AML-193 (cell line): ENCODE measurements at places on chromosomes 5 and 9.

DNA sequence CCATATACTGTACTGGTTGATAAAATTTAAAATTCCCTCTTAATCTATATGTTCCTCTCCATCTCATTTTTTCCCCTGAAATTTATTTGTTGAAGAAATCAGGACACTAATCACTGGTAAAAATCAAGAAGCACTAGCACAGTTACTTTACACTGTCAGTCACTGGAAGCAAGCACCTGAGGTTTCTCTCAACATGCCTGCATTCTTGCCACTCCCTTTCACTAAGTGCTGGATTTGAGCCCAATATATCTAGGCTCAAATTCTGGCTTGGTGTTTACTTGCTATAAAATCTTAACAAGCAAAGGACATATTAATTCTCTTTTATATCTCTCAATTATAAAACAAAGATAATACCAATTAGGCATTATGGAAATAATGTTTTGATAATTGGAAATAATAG, 58.6 kb downstream of the DIAPH1 start:
- DNase-seq = no peak

GRCh38 chr5:55925181-55925580, 69.6 kb downstream of the IL6ST start:
- DNase-seq = no peak

DNA sequence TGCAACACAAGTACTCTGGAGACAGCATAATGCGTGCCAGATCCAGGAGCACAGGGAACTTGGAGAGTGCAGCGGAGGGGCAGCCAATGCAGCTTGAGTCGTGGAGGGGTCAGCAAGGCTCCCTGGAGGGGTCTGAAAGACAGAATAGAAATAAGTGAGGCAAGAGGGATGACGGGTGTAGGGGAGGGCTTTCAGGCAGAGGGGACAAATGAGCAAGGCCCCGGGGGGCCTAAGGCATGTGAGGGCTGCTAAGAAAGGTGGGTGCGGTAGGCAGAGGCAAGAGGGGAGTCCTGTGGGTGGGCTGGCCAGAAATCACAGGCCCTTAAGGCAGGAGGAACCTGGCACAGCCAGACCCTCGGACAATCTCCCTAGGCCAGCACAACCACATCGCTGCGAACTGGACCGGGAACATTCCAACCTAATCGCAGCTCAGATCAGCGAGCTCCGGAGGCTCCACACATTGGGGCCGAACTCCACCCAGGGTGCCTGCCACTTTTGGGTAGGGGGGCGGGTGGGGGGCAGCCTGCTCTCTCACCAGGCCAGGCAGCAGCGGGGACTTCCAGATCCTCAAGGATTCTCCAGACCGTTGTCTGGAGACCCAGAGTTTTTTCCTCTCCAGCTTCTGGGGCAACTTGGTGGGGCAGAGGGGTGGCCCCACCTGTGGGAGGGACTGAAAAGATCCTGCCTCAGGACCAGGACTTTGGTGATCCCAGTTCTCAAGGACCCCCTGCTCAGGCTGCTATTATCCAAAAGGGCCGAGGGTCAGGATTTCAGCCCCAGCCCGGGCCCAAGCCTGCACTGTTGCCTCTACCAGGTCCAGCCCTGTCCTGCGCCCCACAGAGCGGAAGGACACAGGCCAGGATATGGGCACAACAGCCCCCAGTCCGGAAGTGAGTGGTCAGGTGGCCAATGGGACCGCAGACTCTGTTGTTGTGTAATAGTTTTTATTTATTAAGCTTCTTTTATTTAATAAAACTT, 22.7 kb upstream of the CYSTM1 start:
- DNase-seq = no peak

GRCh38 chr5:127785098-127785927, 82.1 kb downstream of the CCDC192 start:
- DNase-seq = no peak

DNA sequence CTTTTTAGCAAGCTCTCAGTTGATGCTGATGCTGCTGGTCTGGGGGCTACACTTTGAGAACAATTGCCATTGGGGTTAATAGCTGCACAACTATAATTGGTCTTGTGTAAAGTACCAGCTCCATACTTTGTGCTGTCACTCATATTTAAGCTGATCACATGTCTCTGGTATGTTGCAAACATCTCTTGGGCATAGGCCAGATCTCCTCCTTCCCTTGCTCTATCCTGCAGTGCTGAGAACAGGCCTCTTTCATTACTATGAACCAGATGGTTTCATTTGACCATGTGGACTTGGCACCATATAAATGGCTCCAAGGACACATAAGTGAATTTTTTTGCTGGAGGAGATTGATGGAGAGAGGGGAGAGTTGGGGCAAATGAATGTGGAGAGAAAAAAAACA, 48.4 kb downstream of the DMRT2 start:
- DNase-seq = no peak

GRCh38 chr5:180324601-180324950, 28.6 kb downstream of the GFPT2 start:
- DNase-seq = no peak

DNA sequence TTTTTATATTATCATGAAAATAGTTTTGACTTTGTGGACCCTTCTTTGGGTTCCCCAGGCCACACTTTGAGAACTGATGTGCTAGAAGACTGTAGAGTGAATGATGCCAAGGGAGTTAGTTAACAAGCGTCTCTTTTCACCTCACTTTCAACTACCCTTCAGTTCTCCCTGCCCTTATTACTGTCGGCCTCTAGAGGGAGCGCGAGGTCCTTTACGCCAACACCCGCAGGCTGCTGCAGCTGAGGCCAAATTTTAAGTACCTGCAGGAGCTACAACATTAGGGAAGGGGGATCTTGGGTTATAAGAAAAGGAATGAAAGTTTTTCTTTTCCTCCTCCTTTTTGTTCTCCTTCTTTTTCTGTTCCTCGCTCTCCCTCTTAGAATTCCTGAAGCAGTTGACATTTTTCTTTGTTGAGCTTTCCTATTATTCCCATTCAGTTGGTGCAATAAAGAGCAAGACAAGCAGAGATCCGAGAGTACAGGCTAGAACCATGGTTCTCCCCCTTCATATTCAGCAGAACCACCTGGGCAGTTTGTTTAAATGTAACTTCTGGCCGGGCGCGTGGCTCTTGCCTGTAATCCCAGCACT, 84.0 kb downstream of the ZFAND5 start:
- DNase-seq = peak; percentile 58

DNA sequence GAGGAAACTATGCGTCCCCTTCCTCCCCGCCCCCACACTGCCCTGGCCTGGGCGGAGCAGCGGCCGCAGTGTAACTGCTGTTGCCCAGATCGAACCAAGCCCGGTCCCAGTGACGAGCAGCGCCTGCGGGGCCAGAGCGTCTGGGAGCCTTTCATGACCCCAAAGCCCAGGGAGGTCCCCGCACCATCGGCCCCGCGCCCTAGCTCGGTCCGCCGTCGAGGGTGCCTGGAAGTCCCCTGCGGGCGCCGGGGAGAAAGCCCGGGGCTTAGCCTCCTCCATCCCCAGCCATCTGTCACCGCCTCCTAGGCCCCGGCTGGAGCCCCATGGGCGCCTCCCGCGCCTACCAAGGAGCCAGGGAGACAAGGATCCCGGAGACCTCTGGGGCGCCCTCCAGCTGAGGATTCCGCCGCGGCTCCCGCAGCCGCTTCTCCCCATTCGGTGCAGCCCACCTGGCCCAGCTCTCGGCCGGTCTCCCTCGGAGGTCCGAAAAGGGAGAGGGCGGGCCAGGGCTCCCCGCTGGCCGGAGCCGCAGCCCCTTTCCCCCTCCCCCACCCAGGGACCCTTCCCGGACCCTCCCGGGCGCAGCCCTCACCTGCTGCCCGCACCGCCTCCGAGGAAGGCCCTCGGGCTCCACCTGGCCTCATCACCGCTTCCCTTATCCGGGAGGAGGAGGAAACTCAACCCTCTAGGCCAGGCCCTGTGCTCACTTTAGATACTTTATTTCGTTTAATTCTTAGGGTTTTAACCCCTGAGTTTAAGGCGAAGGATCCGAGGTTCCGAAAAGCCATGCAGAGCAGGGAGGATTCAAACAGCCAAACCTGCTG, 45.6 kb downstream of the APTX start:
- no peak for DNase-seq

- no peak for DNase-seq
Measured at GRCh38 chr5:1311439-1312055, 16.7 kb upstream of the TERT start.

GRCh38 chr9:125372441-125373226, 111.0 kb downstream of the GAPVD1 start:
- no peak for DNase-seq

- no peak for DNase-seq
Measured at GRCh38 chr5:98638701-98639100, 134.8 kb upstream of the RGMB start.

- DNase-seq = no peak
Measured at GRCh38 chr9:99025616-99026270, 79.2 kb upstream of the TGFBR1 start.

DNA sequence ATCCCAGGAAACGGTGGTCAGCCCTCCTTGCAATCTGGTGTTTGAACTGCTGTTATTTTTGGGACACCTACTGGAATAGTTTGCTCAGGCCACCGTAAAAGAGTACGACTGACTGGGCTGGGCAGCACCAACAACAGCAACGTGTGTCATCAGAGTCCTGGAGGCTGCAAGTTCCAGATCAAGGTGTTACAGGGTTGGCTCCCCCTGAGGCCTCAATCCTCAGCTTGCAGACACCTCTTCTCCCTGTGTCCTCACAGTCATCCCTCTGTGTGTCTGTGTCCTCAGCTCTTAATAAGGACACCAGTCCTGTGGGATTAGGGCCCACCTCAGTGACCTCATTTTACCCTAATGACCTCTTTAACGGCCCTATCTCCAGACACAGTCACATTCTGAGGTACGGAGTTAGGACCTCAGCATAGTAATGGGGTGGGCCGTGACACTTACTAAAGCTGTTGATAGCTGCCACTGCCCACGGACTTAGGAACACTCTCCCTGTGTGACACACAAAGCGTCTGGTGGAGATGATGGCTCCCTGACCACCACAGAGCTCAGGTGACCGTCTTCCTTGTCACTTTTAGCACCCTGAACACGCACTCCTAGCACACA, 16.8 kb downstream of the GLT6D1 start:
- no peak for DNase-seq

DNA sequence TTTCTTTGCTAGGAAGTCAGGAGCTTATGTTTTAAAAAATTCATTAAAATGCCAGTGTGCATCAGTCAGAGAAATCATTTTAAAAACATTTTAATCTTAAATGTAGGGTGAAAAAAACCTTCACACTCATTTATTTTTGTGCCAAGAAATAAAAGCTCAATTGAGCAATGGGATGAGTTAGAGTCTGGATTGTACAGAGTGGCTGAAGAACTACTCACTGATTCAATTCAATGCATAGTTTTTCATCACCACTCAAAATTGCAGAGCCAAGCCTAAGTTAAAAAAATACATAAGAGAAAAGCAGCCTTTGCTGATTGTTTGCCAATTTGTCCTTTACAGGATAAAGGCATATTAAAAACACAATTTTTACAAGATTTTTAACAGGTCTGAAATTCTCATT, 168.2 kb upstream of the DMRTA1 start:
- DNase-seq = no peak

DNA sequence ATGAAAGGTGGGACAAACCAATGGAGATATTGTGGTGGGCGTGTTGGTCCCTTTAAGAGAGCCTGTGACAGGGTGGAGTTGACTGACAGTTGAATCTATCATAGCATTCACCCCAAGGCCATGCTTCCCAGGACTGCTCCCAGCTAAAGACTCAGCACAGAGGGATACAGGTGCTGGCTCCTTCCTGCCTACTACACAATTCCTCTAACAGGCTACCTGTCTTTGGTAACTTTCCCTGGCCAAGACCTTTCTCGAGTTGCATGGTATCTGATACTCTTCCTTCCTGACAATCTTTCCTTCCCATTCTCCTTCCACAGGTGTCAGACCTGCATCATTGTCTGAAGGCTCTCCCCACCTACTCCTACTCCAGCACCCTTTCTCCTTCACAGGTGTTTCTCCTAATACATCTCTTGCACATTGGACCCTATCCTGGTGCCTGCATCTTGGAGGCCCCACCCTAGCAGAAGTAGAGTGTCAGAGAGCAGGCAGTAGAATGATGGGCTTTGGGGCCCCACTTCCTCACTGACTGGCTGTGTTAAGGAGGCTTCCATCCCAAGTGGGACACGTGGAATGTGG, 120.7 kb upstream of the ALDH1B1 start:
- no peak for DNase-seq

GRCh38 chr5:90956511-90957097, 398.0 kb downstream of the ADGRV1 start:
- no peak for DNase-seq

- DNase-seq = no peak
Measured at GRCh38 chr5:159955056-159955624, 38.9 kb downstream of the ADRA1B start.

GRCh38 chr5:61228229-61228628, 66.0 kb upstream of the SMIM15 start:
- DNase-seq = no peak

GRCh38 chr5:1257363-1257762, 32.2 kb downstream of the SLC6A18 start:
- no peak for DNase-seq

- DNase-seq = no peak
Measured at GRCh38 chr9:33295571-33295970, 5.3 kb downstream of the NFX1 start.

DNA sequence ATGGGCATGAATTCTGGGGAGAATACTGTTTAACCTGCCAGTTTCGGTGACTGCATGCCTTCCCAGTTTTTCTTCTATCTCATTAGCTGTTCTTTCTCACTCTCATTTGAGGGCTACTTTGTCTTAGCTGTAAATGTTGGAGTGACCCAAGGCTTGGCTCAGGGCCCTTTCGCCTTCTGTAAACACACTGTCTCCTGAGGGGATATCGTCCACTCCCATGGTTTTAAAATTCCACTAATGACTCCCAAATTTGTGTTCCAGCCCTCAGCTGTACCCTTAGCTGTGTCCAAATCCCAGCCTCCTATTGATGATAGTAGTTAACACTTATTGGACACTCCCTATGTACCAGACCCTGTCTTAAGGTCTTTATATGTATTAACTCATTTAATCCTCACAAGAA, 14.1 kb upstream of the RNF145 start:
- DNase-seq = no peak

- DNase-seq = no peak
Measured at GRCh38 chr5:68354315-68354714, 138.8 kb downstream of the PIK3R1 start.

DNA sequence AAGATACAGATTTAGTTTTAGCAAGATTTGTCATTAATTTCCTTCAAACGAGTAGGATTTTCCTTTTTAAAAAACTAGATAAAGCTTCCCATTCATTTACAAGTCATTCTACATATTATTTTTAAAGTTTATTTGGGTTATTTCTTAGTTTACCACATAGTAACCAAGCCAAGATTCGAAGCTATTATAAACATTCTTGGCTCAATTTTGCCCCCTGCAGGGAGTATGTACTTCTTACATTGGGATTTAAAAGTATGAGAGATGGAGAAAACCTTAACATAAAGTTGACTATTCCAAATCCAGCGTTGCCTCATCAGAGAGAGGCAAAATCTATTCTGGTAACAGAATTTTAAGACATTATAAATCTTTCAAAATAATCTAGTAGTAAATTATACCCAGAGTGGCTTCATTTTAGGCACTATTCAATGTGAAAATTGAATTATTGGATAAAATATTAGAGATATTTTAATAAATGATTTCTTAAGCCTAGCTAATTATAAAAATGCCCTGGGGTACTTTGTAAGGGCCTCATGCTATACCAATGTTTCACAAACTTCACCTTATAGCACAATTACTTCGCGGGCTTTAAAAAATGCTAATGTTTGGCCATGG, 39.1 kb downstream of the FBN2 start:
- DNase-seq = peak; percentile 33

- DNase-seq = no peak
Measured at GRCh38 chr5:9174446-9174845, 371.4 kb downstream of the SEMA5A start.
